ENCODE measurements at places on chromosomes 11 and 22. TPM values are rescaled to one million over a fixed set of nuclear protein-coding genes. Genes with fewer than 3 reads are reported as not detected.

- DNase-seq: no peak
These were observed 3.6 kb downstream of the OTOG start for GRCh38 chr11:17550450-17551346.

GRCh38 chr11:35180317-35181233 is 41.6 kb downstream of the CD44 start:
- DNase-seq: no peak

DNA sequence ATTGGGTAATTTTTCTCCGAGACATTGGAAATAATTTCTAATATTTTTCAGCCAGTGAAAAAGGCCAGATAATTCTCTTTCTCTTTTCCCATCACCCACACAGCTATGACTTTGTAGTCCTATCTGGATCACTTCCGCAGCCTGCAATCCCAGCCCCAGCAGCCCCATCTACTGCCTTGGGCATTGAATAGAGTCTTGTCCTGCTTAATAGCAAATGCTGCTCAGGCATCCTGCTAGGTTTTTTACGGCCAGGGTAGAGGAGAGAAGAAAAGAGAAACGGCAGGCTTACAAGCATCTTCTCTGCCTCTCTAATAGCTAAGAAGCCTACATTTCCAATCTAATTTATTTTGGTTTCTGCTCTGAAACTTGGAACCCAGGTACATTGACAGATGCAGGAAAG is 154.3 kb upstream of the B3GAT1 start:
- no peak for DNase-seq

GRCh38 chr11:120929090-120929489 is 94.8 kb upstream of the TBCEL start:
- no peak for DNase-seq

- DNase-seq: no peak
These were observed 5.0 kb upstream of the ROBO4 start for GRCh38 chr11:124902616-124903015.

- no peak for DNase-seq
These were observed 102.1 kb upstream of the SLC5A12 start for GRCh38 chr11:26823963-26824362.

GRCh38 chr11:128621601-128622501 is 34.5 kb upstream of the ETS1 start:
- no peak for DNase-seq

GRCh38 chr11:14803846-14804245 is 88.2 kb downstream of the CYP2R1 start:
- DNase-seq: no peak

DNA sequence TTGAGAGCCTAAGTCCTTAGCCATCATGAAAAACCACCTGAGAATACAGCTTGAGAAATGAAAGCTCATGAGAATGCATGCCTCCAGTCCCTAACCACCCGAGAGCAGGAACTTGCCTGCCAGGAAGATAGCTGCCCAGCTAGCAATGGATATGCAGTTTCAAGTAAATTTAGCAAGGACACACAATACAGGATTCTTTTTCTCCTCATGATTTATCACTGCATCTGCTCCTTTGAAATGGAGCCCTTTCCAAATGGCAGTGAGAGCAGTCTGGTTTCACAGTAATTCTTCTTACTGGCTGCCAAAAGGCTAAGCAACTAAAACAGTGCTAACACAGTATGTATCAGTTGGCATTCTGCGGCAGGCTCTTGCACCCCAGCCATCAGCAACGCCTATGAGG is 109.9 kb downstream of the MICAL3 start:
- DNase-seq: no peak

DNA sequence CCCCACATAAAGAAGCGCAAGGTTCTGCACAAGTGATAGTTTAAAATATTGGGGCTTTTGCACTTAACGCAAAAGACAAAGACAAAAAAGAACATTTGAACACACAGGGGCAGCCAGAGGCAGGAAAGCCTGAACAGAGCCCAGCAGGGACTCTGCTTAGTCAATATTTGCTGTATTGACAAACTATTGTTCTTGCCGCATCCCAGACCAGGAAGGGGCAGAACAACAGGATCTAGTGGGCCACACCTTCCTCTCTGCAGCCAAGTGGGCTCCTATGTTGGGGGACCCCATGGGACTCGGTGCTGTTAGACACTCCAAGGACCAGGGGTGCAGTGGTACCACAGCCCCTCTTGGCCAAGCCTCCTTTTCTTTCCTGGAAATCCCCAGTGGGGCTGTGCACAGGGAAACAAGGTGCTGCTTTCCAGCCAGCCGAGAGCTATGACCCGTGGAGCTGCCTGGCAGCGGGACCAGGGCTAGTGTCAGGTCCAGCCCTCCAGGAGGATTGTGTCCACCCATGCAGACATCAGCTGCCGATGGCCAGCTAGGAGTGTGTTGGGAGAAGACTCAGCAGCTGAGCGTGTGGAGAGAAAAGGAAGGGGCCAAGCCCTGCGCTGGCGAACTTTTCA is 43.3 kb upstream of the ANO1 start:
- DNase-seq: no peak

- no peak for DNase-seq
These were observed 1088.2 kb downstream of the TBC1D22A start for GRCh38 chr22:47850644-47851151.

GRCh38 chr11:122158171-122158570 is 42.2 kb upstream of the BLID start:
- DNase-seq: no peak

- no peak for DNase-seq
These were observed 24.8 kb downstream of the F2 start for GRCh38 chr11:46743693-46744339.

GRCh38 chr22:20607157-20607907 is 99.9 kb downstream of the MED15 start:
- no peak for DNase-seq

GRCh38 chr11:36265793-36266628 is 23.2 kb downstream of the COMMD9 start:
- DNase-seq: peak; percentile 42

DNA sequence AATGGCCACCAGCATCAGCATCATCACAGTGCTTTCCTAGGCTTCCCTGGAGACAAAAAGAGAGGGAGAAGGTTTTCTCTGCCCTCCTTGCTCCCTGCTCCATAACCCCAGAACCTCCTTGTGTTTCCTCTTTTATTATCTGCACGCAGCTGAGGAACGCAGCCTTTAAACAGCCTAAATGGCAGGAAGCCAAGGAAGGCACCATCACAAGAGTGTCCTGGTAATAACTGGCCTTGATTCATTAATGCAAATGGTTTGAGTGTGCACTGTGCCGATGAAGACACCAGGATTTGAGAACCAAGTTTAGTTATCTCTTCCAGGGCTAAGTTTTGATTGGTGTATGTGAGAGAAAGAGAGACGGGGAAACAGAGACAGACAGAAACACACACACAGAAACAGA is 29.4 kb upstream of the DRD2 start:
- DNase-seq: no peak

DNA sequence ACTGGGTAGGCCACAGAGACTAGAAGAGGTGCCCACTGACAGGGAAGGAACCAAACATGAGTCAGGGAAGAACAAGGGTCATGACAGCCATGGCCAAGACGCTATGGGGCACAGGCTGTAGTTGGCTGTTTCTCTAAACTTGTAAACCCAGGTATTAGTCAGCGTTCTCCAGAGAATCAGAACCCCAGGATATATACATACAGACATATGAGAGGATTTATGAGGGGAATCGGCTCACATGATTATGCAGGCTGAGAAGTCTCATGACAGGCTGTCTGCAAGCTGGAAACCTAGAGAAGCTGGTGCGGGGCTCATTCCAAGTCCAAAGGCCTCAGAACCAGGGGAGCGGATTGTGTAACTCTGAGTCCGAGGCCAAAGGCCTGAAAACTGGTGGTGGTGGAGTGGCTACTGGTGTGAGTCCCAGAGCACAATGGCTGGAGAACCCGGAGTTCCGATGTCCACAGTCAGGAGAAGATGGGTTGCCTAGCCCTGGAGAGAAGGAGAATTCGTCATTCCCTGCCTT is 29.7 kb upstream of the CD81 start:
- no peak for DNase-seq

DNA sequence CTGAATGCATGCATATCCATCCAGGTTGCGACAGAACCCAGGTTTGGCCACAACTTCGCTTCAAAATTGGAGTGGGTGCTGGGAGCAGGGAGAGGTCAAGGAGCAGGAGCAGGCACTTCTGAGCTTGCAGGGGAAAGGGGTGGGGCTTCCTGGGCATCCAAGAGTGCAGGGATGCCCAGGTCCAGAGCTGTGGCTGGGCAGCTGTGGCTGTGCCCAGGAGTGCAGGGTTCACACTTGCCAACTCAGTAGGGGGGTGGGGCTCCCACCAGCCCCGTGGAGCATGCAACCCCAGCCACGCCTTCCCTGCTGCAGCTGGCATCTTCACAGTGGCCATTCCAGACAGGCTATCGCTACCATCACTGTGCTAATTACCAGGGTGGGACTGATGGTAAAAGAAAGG is 115.3 kb upstream of the MTNR1B start:
- no peak for DNase-seq

- no peak for DNase-seq
These were observed 324.3 kb downstream of the TBC1D22A start for GRCh38 chr22:47086596-47087248.

- no peak for DNase-seq
These were observed 2.2 kb upstream of the CABP2 start for GRCh38 chr11:67525275-67525976.

- DNase-seq: no peak
These were observed 928 bp upstream of the CRACR2B start for GRCh38 chr11:826836-827145.

- no peak for DNase-seq
These were observed 15.7 kb downstream of the GRIK4 start for GRCh38 chr11:120527111-120527761.

- DNase-seq: no peak
These were observed 5.0 kb downstream of the PRDM11 start for GRCh38 chr11:45151362-45151982.

- DNase-seq: peak; percentile 76
These were observed 8.7 kb downstream of the DRAP1 start for GRCh38 chr11:65927904-65928397.

GRCh38 chr11:13923716-13924650 is 38.5 kb upstream of the SPON1 start:
- DNase-seq: no peak

- DNase-seq: no peak
These were observed 30.4 kb downstream of the BSX start for GRCh38 chr11:122951211-122951610.

- no peak for DNase-seq
These were observed 85.8 kb downstream of the RTL6 start for GRCh38 chr22:44412136-44412731.

- DNase-seq: no peak
These were observed 197.8 kb downstream of the MAML2 start for GRCh38 chr11:96145163-96145585.

DNA sequence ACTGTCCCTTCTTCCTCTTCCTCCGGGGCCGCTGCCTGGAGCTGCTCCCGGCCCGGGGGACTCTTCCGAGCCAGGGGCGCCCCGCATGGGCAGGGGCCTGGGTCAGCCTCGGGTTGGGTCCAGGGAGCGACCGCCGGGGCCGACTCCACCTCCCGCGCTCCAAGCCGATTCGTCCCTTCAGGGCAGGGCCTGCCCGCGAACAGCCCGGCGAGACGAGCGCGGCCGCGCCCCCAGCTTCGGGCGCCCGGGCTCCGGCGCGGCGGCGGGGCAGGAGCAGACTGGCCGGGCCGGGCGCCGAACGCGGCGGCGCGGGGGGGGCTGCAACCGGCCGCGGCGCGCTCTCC is at the start of gene LARGE1:
Gene LARGE1, minus strand, starts transcription at position 280 of the 344 bp plus-strand sequence.
- DNase-seq: no peak

GRCh38 chr22:49418341-49418894 is 409.3 kb downstream of the BRD1 start:
- no peak for DNase-seq

DNA sequence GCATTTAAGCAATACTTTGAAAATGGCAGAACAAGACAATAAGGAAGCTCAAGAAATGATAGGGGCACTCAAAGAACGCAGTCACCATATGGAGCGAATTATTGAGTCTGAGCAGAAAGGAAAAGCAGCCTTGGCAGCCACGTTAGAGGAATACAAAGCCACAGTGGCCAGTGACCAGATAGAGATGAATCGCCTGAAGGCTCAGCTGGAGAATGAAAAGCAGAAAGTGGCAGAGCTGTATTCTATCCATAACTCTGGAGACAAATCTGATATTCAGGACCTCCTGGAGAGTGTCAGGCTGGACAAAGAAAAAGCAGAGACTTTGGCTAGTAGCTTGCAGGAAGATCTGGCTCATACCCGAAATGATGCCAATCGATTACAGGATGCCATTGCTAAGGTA is 51.9 kb downstream of the SPECC1L start:
- no peak for DNase-seq

DNA sequence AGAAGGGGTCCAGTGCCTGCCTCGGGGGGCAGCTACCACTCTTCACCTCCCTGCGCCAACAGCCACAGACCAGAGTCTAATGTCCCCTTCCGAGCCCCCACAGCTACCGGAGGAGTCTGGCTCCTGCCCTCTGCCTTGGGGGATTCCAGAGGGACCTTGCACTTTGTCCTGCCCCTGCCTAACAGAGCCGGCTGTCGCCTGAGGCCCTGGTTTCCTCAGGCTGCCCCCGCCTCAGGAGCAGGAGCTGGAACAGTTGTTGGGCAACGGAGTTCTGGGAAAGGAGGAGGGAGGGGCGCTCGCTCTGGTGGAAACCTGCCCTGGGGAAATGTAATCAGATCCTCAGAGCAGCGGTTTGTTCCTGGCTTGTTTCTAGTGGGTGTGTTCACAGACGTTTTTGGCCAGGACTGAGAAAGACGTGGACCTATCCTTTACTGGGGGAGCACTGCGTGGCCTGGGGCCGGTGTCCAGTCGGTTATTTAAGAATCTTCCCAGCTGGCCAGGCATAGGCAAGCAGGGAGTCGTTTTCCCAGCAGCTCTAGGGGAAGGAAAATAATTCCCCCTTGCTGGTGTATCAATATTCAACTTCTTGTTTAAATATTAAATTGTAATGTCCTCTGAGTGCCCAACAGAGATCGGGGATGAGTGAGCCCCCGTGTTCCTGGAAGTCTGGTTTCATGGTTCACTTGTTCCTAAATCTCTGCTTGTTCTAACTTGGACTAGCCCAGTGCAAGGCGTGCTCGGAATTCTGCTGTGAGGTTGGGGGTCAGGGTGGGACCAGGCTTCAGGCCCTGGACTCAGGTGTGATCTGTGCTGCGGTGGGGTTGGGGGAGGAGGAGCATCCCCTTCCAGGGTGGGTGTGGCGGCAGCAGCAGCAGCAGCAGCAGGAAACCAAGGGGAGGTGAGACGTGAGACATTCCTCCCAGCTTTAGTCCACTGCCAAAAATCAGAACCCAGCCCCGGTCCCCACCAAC is 32.1 kb downstream of the A4GALT start:
- no peak for DNase-seq

- DNase-seq: no peak
These were observed 31.7 kb upstream of the APLP2 start for GRCh38 chr11:130037881-130038585.

GRCh38 chr22:26985206-26985605 is 327.8 kb downstream of the MIAT start:
- DNase-seq: no peak

The RASSF7 gene
- total RNA-seq: 33.7 TPM

The IGSF22 gene
- 4.1 TPM for total RNA-seq

The FBLN1 gene
- total RNA-seq: not detected

The AMBRA1 gene
- 38.8 TPM for total RNA-seq

The FDXACB1 gene
- 6.1 TPM for total RNA-seq

The SMCO4 gene
- total RNA-seq: 0.99 TPM

The ROBO4 gene
- total RNA-seq: not detected

The SYT8 gene
- not detected for total RNA-seq

The FAM118B gene
- 9.4 TPM for total RNA-seq

The PRRG4 gene
- total RNA-seq: not detected

The DCDC1 gene
- 1.8 TPM for total RNA-seq

The ACCS gene
- 27.8 TPM for total RNA-seq

The RGL4 gene
- 12.3 TPM for total RNA-seq

The CREB3L1 gene
- not detected for total RNA-seq

The LRP4 gene
- total RNA-seq: not detected

The PNPLA2 gene
- total RNA-seq: 248 TPM

The ADM2 gene
- total RNA-seq: 8.2 TPM

The PRDX5 gene
- total RNA-seq: 47.5 TPM

The ART5 gene
- not detected for total RNA-seq

All from naive thymus-derived CD8-positive, alpha-beta T cell (primary cell).